Fibroblast of upper back skin (primary cell): ENCODE measurements at places on chromosomes 5 and 9.

- DNase-seq, result no peak
Measured at GRCh38 chr9:98594546-98595160, 114.1 kb downstream of the GABBR2 start.

DNA sequence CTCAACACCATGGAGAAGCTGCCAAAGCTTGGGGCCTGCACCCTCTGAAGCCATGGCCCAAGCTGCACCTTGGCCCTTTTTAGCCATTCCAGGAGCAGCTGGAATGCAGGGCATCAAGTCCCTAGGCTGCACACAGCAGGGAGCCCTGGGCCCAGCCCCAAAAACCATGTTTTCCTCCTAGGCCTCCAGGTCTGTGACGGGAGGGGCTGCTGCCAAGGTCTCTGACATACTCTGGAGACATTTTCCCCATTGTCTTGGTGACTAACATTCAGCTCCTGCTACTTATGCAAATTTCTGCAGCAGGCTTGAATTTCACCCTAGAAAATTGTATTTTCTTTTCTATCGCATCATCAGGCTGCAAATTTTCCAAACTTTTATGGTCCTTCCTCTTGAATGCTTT, 64.6 kb downstream of the ELOVL7 start:
- no peak for DNase-seq

GRCh38 chr9:19380826-19381075, 715 bp upstream of the RPS6 start:
- DNase-seq, result no peak

DNA sequence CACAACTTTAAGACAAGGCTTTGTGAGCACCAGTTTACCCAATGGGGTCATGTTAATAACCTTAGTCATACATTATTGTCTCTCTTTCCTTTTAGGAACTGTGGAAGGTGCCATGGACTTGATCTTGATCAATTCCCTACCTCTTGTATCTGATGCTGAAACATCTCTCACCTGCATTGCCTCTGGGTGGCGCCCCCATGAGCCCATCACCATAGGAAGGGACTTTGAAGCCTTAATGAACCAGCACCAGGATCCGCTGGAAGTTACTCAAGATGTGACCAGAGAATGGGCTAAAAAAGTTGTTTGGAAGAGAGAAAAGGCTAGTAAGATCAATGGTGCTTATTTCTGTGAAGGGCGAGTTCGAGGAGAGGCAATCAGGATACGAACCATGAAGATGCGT, 48.7 kb downstream of the TEK start:
- DNase-seq, result no peak

- no peak for DNase-seq
Measured at GRCh38 chr5:150561571-150562275, 53.8 kb downstream of the NDST1 start.

GRCh38 chr5:119273391-119273839, 82.4 kb upstream of the TNFAIP8 start:
- no peak for DNase-seq

GRCh38 chr9:95770653-95771131, 104.8 kb upstream of the ERCC6L2 start:
- no peak for DNase-seq

GRCh38 chr9:76927540-76928240, 21.8 kb upstream of the PRUNE2 start:
- DNase-seq, result no peak
